RWPE2 (cell line): ENCODE measurements at places on chromosomes 7 and 10.

DNA sequence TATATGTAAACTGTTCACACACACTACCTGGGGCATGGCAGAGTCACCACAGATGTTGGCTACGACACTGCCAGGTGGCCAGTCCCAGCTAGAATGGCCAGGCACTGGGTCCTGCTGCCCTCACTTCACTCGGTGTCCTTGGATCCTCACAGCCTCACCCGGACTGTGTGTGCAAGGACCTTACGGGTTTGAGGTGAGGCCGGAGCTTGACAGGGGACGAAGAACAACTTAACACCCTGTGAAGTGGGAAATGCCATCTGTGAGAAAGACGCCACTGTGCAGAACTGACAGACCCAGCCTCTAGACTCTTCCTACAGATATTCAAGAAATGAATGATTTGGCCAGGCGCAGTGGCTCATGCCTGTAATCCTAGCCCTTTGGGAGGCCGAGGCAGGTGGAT lies 46.7 kb downstream of the KLRG2 start:
- DNase-seq = no peak
- no peak overlapping the region for H3K4me3 ChIP-seq
- H3K36me3 ChIP-seq = no peaks in the 10 kb centered on the region
- no peaks in the 10 kb centered on the region for H3K27me3 ChIP-seq

DNA sequence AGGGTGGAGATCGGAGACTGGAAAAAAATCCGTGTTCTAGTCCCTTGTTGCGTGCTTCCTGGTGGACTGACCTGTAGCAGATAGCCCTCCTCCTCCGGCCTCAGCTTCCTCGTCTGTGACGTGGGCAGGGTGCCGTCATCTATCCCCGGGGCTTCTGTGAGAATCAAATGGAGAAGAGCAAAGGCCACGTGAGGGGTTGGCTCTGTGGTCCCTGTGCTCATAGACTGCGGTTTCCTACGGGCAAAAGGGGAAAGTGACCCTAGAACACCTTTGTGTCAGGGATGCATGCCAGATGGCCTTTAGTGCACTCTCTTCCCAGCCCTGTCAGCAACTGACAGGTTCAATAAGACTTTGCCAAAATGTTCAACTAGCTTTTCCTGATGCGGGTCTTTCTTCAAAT lies 33.7 kb downstream of the GRK5 start:
- no peak overlapping the region for H3K27ac ChIP-seq
- no peaks in the 10 kb centered on the region for H3K36me3 ChIP-seq
- peaks cover 12% of the 10 kb centered on the region for H3K4me1 ChIP-seq
- DNase-seq = no peak
- H3K27me3 ChIP-seq = no peaks in the 10 kb centered on the region

GRCh38 chr7:74039337-74039736 lies 11.4 kb downstream of the ELN start:
- H3K4me3 ChIP-seq = no peak overlapping the region
- no peak for DNase-seq
- no peaks in the 10 kb centered on the region for H3K36me3 ChIP-seq
- no peaks in the 10 kb centered on the region for H3K27me3 ChIP-seq

- no peak overlapping the region for H3K4me3 ChIP-seq
- no peaks in the 10 kb centered on the region for H3K36me3 ChIP-seq
- H3K27ac ChIP-seq = no peak overlapping the region
- DNase-seq = no peak
- no peaks in the 10 kb centered on the region for H3K27me3 ChIP-seq
Observed at GRCh38 chr10:95384011-95384704, 93.4 kb upstream of the PDLIM1 start.

GRCh38 chr7:99139036-99139435 lies 4.9 kb downstream of the SMURF1 start:
- peaks cover 46% of the 10 kb centered on the region for H3K4me1 ChIP-seq
- no peak overlapping the region for H3K4me3 ChIP-seq
- no peak overlapping the region for H3K27ac ChIP-seq
- no peaks in the 10 kb centered on the region for H3K36me3 ChIP-seq
- DNase-seq = no peak

GRCh38 chr7:99038086-99038855 lies 105.6 kb downstream of the SMURF1 start:
- no peak for DNase-seq
- no peaks in the 10 kb centered on the region for H3K27me3 ChIP-seq
- H3K4me3 ChIP-seq = no peak overlapping the region
- H3K36me3 ChIP-seq = peaks cover 93% of the 10 kb centered on the region
- H3K27ac ChIP-seq = no peak overlapping the region
- no peaks in the 10 kb centered on the region for H3K4me1 ChIP-seq

DNA sequence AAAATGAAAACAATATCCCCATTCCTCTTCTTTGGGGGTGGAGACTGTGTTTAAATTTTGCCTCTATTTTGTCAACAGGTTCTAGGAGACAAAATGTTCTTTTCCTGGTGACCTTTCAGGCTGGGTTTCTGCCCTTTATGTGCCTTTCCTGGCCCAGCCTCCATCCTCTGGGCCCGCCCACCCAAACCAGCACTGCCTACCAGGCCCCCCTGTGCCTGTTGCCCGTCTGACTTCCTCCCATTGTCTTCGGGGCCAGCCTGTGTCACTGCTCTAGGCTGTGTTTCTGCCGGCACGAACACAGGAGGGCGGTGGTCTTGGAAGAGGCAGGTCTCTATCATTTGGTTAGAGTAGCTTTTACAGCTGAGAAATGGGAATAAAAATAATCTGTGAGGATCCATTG lies 13.9 kb downstream of the TSPAN14 start:
- H3K36me3 ChIP-seq = peaks cover 28% of the 10 kb centered on the region
- no peak for DNase-seq
- H3K4me3 ChIP-seq = no peak overlapping the region
- H3K27ac ChIP-seq = peak overlapping the region; percentile 100
- peaks cover 84% of the 10 kb centered on the region for H3K4me1 ChIP-seq

DNA sequence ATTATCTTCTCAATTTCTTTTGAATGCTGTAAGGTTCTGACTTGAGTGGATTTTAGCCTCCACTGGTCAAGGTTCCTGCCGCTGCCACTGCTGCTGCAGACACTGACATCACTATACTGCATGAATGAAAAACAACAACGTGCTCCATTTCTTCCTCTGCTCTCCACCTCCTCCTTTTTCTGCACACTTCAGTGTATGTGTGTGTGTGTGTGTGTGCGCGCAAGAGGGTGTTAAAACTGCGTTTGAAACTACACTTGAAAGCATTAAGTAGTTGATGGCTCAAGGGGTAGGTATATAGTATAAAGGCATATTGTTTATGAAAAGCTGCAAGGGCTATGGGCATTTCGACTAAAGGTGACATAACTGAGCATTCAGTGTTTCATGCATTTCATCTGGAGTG lies 3.5 kb downstream of the GLCCI1 start:
- no peaks in the 10 kb centered on the region for H3K36me3 ChIP-seq
- no peak overlapping the region for H3K27ac ChIP-seq
- DNase-seq = no peak
- H3K27me3 ChIP-seq = no peaks in the 10 kb centered on the region

- H3K36me3 ChIP-seq = no peaks in the 10 kb centered on the region
- H3K27me3 ChIP-seq = no peaks in the 10 kb centered on the region
- H3K4me1 ChIP-seq = peaks cover 27% of the 10 kb centered on the region
- no peak overlapping the region for H3K4me3 ChIP-seq
- H3K27ac ChIP-seq = peak overlapping the region; percentile 21
- no peak for DNase-seq
Observed at GRCh38 chr7:27134392-27134791, 3.8 kb upstream of the HOXA4 start.

GRCh38 chr7:87159538-87159937 lies 7.3 kb downstream of the DMTF1 start:
- no peak overlapping the region for H3K4me3 ChIP-seq
- H3K36me3 ChIP-seq = peaks cover 90% of the 10 kb centered on the region
- H3K4me1 ChIP-seq = peaks cover 21% of the 10 kb centered on the region
- H3K27me3 ChIP-seq = no peaks in the 10 kb centered on the region

GRCh38 chr7:127239814-127240213 lies 12.9 kb downstream of the GRM8 start:
- H3K36me3 ChIP-seq = no peaks in the 10 kb centered on the region
- H3K27ac ChIP-seq = no peak overlapping the region
- H3K4me1 ChIP-seq = no peaks in the 10 kb centered on the region
- H3K4me3 ChIP-seq = no peak overlapping the region
- DNase-seq = no peak

- no peak for DNase-seq
- H3K4me1 ChIP-seq = no peaks in the 10 kb centered on the region
- no peaks in the 10 kb centered on the region for H3K27me3 ChIP-seq
- H3K36me3 ChIP-seq = no peaks in the 10 kb centered on the region
Observed at GRCh38 chr10:91215384-91215783, 5.1 kb upstream of the PCGF5 start.

- no peak for DNase-seq
- H3K4me3 ChIP-seq = no peak overlapping the region
- no peak overlapping the region for H3K27ac ChIP-seq
- no peaks in the 10 kb centered on the region for H3K36me3 ChIP-seq
- no peaks in the 10 kb centered on the region for H3K27me3 ChIP-seq
Observed at GRCh38 chr7:17619196-17619818, 320.9 kb downstream of the AHR start.

DNA sequence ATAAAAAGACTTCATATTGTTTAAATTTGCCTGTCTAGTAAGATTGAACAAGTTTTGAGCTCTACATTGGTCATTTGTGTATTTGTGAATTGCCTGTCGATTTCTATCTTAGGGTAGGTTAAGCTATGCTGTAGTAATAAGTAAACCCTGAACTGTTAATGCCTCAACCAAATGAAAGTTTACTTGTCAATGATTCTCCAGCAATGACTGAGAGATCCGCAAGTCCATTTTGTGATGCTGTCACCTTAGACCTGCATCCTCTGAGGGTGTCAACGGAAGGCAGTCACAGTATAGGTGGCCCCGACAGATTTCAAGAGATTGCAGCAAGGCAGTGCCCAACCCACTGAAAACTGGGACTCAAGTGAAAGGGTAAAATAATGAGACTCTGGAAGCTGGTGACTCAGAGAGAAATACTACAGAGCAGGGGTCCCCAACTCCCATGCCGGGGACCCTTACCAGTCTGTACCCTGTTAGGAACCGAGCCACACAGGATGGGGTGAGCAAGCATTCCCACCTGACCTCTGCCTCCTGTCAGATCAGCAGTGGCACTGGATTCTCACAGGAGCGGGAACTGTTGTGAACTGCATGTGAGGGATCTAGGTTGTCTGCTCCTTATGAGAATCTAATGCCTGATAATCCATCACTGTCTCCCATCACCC lies 10.8 kb upstream of the PHYH start:
- H3K27me3 ChIP-seq = no peaks in the 10 kb centered on the region
- no peak overlapping the region for H3K27ac ChIP-seq
- no peak for DNase-seq
- H3K36me3 ChIP-seq = no peaks in the 10 kb centered on the region
- H3K4me3 ChIP-seq = no peak overlapping the region

- H3K36me3 ChIP-seq = no peaks in the 10 kb centered on the region
- H3K4me1 ChIP-seq = peaks cover 58% of the 10 kb centered on the region
- H3K27ac ChIP-seq = peak overlapping the region; percentile 84
- DNase-seq = no peak
- H3K27me3 ChIP-seq = no peaks in the 10 kb centered on the region
- H3K4me3 ChIP-seq = no peak overlapping the region
Observed at GRCh38 chr7:43694399-43694748, 34.9 kb downstream of the COA1 start.

DNA sequence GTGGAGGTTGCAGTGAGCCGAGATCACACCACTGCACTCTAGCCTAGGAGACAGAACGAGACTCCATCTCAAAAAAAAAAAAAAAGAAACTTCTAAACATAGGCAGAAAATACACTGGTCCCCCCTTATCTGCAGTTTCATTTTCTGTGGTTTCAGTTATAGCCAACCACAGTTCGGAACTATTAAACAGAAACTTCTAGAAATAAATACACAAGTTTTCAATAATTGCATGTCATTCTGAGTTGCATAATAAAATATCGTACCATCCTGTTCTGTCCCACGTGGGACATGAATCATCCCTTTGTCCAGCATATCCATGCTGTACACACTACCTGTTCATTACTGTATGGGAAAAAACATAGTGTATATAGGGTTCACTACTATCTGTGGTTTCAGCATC lies 8.0 kb downstream of the XRCC2 start:
- no peaks in the 10 kb centered on the region for H3K27me3 ChIP-seq
- H3K27ac ChIP-seq = no peak overlapping the region
- DNase-seq = no peak
- H3K4me3 ChIP-seq = no peak overlapping the region
- H3K4me1 ChIP-seq = peaks cover 8% of the 10 kb centered on the region

GRCh38 chr10:115829521-115830205 lies 443.3 kb downstream of the GFRA1 start:
- no peak for DNase-seq
- no peak overlapping the region for H3K4me3 ChIP-seq
- H3K27me3 ChIP-seq = no peaks in the 10 kb centered on the region
- H3K36me3 ChIP-seq = no peaks in the 10 kb centered on the region
